ENCODE measurements at places on chromosomes 6 and 20.

- DNase-seq = no peak
Observed at GRCh38 chr6:141346535-141346934, 786.2 kb upstream of the GJE1 start.

GRCh38 chr6:125224231-125224861 is 70.8 kb downstream of the TPD52L1 start:
- DNase-seq = no peak

- no peak for DNase-seq
Observed at GRCh38 chr6:128513878-128514277, 6.5 kb downstream of the PTPRK start.

DNA sequence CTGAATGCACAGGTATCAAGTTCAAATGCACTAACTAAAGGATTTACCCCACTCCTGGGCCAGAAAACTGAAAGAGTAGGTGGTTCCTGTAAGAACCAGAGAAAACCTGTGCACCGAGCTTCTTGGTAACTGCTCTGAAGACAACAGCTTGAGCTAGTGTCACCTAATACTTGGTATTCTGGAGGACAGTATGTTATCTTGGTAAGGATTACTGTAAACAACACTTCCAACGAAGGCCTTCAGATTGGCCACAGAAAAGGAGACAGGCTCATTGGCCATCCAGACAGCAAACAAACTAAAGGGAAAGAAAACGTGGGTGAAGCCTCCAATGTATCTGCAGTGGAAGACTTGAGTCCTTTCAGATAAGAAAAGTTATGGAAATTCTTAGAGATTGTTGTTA is 61.5 kb downstream of the GMPR start:
- no peak for DNase-seq
